Mucosa of descending colon (tissue), 3 donors: ENCODE measurements at places on chromosomes 2 and 18.

GRCh38 chr2:13002536-13003331 lies 286.0 kb downstream of the TRIB2 start:
- DNase-seq = no peak

DNA sequence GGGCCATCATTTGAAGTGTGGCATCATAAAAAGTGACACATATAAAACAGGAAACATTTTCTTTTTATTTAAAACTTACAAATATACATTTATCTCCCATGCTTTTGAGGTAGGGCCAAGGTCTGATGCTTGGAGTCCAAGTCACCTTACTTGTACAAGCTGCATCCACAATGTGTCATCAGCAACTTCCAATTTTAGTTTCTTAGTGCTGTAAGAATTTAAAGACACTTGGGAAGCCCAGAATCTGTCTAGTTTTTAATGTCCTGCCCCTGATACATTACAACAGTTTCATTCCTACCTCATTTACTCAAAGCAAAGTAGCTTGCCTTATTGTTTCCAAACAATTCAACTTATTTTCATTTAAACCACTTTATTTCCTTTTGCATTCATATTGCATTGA lies 297.7 kb downstream of the MTX2 start:
- no peak for DNase-seq

- peak; percentile 54 for DNase-seq
Observed at GRCh38 chr18:22241921-22242361, 72.6 kb downstream of the GATA6 start.

DNA sequence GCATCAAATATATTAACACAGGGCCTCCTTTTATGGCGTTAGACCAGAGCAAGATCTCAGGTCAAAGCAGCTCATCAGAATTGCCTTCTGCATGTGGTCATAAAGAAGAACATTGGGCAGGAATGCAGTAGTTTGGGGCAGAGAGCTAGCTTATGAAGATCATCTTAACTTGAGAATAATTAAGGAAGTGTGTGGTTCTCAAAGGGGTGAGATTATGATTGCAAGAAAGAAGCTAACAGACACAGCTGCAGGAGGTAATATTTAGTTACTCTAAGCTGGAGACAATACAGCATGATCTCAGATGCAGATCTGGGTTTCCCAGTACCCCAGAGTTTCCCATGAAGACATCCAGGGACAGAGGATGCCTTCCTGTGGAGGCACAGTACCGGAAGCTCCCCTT lies 91.6 kb downstream of the TTC27 start:
- no peak for DNase-seq

- no peak for DNase-seq
Observed at GRCh38 chr2:158995677-158996049, 27.2 kb downstream of the TANC1 start.

DNA sequence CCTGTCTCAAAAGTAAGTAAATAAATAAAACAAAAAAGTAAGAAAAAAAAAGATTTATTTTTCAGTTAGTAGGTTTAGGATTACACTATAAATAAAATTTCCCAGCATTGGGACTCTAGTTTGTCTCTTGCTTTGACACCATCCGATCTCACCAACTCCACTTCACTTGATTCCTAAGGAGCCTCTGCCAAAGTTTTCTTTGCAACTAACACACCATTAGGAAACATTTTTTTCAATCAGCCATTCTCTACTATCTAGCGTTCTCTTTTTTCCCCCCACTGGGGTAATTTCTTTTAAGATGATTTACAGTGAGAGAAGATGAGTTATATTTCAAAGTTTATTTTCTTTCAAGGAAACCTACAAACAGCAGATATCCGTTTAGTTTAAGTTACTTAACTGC lies 10.6 kb upstream of the NEMP2 start:
- no peak for DNase-seq

- DNase-seq = no peak
Observed at GRCh38 chr2:218152172-218152571, 14.6 kb downstream of the CXCR1 start.

DNA sequence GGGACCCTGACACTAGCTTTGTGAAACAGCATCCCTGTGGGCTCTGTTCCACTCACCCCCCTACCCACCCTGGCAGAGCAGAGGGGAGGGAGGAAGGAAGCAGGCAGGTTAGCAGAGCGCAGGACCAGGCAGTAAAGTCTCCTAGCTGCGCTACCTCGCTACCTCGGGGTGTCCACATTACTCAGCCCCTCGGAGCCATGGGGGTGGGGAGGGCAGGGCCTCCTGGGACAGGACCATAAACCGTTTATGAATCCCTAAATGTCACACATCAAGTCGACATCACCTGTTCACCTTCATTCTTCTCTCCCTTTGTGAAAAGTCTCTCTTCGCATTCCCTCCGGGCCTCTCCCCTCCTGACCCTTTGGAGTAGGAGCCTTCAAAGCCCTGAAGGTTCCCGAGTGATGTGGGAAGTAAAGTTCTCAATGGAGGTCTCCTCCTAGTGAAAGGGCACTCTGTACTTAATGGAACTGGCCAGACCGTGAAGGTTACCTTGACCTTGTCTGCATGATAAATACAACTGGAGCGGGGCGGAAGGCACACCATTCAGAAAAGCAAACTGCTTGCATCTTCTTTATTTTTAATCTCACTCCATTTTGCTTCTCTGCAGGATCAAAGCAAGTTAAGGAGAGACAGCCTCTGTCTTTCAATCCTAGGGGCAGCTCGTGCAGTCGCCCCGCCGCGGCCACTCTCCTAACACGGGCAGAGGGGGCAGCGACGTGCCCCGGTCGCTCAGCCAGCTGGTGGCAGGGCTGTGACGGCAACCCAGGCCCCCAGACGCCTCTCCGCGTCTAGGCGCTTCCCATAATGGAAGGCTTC lies 23.7 kb upstream of the SMAD7 start:
- no peak for DNase-seq

- no peak for DNase-seq
Observed at GRCh38 chr18:47501946-47502345, 250.5 kb upstream of the SKOR2 start.

GRCh38 chr2:71806432-71806831 lies 341.2 kb downstream of the CYP26B1 start:
- no peak for DNase-seq

DNA sequence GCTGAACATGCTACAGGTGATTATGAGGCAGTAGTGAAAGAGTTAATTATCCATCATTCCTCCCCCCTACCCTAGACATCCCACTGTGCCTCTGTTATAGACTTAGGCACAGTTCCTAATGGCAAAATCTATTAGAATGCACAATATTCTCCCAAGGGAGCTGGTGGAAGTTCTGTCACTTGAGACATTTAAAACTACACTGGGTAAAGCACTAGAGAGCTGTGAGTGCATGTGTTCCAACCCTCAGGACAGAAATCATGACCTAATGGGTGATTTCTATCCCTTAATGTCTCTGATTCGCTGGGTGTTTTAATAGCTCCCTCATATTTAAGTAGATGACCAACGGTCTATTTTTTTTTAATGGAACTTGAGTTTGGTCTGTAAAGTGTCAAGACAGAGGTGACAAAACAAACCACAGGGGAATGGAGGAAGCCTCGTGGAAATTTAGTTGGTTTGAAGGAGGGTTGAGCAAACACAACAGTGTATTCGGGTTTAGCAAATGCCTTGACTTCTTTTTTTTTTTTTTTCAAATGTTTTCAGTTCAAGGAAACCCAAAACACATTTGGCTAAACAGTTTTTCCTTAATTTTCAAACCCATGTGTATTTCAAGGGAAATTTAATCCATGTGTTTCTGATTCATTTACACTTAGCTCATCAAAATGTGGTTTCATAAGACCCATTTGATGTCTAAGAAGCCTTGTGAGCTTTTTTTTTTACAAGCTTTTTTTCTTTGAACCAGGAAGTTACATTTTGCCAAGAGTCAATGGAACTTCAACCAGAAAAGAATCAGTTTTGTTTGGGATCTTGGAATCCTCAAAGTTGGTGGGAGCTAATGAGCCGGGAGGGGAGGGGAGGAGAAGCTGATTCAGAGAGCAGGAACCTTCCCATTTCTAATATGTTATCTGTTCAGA lies 665.1 kb upstream of the ZEB2 start:
- no peak for DNase-seq

GRCh38 chr2:222241128-222241870 lies 57.5 kb downstream of the PAX3 start:
- no peak for DNase-seq

DNA sequence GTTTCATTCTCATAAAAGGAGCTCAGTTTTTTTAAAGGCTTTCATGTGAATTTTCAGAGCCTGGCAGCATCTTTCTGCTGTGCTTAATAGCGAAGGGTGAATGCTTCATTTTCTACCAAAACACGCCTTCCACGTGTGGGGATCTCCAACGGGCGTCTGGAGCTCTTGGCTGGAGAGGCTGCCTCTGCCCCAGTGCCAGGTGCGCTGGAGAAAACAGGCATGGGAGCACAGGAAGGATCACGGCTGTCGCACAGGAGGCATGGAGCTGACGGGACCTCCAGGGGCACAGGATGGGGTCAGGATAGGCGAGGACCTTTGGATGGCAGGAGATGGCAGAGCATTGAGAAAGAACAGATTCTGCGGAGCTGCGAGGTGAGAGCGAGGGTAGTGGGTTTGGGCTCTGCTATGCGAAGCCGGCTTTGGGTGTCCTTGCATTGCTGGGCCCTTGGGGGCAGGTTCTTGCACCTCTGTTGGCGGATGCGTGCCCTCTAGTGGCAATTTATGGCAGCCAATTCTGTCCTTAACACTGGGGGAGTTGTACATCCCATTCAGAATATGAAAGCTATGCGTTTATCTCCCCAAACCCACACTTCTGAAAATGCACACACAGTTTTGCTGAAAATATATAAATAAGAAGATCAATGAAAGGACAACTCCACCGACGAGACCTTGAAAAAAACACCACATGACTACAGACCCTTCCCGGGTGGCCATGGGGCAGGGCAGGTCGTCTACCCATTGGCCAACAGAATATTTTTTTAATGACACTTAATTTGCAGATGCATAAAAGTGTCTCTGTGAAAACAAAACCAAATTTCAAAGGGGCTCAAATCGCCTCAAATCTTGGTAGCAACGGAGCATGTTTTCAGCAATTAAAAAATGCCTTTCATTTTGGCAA lies 90.4 kb upstream of the SLC35G4 start:
- DNase-seq = no peak

DNA sequence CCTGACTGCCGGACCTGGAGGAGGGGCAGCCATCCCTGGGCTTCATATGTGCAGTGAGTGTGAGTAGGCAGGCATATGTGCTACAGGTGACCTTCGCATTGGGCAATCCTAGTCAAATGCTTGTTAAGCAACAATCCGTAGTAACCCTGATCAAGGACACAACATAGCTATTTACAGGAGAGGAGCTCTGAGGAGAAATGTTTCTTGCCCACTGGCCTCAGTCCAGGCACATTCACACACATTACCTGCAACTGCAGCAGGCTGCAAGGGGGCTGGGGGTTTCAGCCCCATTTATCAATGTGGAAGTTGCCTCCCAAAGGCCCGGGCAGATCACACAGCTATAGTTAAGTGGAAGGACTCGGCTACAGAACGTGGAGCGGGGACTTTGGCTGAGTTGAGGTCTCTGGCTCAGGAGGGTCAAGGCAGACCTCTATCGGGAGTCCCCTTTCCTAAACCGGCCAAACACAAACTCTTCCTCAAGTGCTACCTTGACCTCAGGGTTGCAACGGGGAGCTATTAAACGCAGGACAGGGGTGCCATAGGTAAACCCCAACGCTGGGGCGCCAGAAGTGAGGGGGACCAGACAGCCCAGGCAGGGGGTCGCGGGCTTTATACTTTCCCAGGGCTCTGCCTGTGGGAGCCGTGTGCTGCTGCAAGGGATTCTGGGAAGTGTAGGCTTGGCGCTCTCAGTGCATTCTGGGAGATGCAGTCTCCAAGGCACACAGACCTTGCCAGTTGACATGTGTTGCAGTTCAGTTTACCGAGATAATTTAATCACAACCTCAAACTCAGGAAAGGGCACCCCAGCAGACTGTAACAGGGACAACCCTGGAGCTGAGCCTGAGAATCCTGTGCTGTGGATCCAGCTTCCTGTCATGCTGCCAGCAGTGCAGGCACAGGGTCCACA lies 9.4 kb downstream of the KHK start:
- peak; percentile 58 for DNase-seq

DNA sequence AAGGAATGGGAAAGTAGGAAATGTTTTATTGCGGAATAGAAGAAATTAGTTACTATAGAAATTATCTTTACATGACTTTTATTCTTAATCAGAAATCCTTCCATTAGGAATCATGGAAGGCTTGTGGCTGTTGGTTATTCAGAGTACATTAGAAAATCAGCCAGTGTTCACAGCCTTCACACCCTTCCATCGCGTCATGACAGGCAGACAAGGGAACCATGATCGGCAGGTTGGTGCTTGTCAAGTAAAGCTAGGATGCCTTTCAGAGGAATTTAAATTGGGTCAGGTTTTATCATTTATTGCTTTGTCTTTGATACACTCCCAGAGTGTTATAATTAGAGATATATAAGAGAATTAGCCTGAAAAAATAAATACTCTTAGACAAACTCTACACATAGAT lies 400.6 kb downstream of the THSD7B start:
- DNase-seq = no peak
